ENCODE measurements at places on chromosomes 3 and 15.

- DNase-seq: no peak
These were observed 133.6 kb upstream of the MRPL3 start for GRCh38 chr3:131636266-131636775.

DNA sequence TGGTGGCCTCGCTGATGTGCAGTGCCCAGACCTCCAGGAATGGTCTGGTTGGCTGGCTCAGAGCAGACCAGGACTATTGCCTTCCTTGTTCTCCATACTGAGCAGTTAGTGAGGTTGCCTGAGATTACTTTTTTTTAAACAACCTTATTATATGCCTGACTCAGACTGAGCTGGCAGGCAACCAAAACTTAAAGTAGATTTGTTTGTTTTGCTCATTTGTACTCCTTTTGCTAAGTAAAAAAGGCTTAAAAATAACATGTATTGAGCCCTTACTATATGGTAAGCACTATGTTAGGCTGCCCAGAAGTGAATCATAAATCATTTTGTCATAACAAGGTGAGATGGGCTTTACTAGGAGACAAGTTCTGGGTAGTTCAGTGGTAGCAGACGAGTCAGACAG is 92.4 kb downstream of the GHSR start:
- no peak for DNase-seq

- peak; percentile 3 for DNase-seq
These were observed 10.7 kb upstream of the CNTN6 start for GRCh38 chr3:1082108-1082507.

- no peak for DNase-seq
These were observed 528 bp upstream of the NIT2 start for GRCh38 chr3:100333970-100334487.

GRCh38 chr3:140736863-140737460 is 59.1 kb downstream of the TRIM42 start:
- peak; percentile 15 for DNase-seq

- no peak for DNase-seq
These were observed 25.6 kb downstream of the FAM43A start for GRCh38 chr3:194711286-194711685.

- DNase-seq: no peak
These were observed 10.5 kb downstream of the CDIN1 start for GRCh38 chr15:36589971-36590370.

GRCh38 chr15:99347574-99347973 is 96.3 kb downstream of the LRRC28 start:
- DNase-seq: no peak

DNA sequence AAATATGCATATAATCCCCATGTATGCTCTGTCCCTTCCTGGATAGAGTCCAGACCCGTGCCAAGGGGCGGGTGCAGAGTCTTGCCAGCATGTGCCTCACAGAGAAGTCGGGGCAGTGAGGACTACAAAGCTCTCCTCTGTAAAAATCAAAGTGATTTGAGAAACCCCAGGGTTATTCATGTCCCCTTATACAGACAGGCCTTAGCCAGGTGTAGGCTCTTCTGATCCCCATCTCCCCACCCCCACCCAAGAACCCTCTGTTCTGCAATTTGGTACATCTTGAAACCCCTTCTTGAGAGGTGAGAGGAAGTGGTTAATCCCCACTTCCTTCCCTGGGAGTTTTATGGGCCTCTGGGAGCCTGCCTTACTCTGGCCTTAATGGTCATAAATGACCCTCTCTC is 24.7 kb downstream of the TRIM71 start:
- DNase-seq: peak; percentile 14

DNA sequence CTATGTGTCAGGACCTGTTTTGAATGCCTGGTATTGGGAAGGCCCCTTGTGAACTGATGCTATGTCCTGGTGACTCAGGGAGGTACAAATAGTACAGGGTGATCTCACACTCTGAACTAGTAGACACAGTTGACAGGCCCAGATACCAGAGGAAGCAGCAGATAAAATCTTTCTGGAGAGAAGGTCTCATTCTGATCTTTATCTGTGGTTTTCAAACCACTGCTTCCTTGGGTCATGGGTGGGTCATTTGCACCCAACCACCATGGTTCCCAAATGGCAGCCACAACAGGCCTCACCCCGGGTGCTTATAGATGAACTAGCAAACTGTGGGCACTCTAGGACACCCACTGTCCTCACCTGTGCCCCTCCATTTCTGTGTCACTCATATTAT is 43.4 kb downstream of the PXYLP1 start:
- no peak for DNase-seq

DNA sequence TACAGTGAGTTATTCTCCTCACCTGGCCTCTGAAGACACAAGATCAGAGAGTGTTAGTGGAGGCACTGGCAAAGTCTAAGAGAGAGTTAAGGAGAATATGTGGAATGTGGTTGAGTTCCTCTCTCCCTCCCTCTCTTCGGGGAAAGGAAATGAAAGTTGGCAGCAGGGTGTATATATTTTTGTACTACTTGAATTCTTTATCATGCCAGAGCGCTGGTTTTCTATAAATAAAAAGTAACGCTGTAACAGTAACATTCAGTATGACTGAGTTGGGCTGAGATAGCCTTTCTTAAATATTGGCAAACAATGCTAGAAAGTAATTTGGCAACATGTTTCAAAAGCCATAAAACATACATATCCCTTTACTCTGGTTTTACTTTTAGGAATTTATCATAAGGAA is 77.5 kb upstream of the TNFAIP8L3 start:
- no peak for DNase-seq

- DNase-seq: no peak
These were observed 63.5 kb upstream of the TTC14 start for GRCh38 chr3:180538493-180538892.

GRCh38 chr3:4814305-4814903 is 164.8 kb upstream of the BHLHE40 start:
- no peak for DNase-seq

GRCh38 chr3:143698682-143699303 is 149.5 kb downstream of the SLC9A9 start:
- no peak for DNase-seq

DNA sequence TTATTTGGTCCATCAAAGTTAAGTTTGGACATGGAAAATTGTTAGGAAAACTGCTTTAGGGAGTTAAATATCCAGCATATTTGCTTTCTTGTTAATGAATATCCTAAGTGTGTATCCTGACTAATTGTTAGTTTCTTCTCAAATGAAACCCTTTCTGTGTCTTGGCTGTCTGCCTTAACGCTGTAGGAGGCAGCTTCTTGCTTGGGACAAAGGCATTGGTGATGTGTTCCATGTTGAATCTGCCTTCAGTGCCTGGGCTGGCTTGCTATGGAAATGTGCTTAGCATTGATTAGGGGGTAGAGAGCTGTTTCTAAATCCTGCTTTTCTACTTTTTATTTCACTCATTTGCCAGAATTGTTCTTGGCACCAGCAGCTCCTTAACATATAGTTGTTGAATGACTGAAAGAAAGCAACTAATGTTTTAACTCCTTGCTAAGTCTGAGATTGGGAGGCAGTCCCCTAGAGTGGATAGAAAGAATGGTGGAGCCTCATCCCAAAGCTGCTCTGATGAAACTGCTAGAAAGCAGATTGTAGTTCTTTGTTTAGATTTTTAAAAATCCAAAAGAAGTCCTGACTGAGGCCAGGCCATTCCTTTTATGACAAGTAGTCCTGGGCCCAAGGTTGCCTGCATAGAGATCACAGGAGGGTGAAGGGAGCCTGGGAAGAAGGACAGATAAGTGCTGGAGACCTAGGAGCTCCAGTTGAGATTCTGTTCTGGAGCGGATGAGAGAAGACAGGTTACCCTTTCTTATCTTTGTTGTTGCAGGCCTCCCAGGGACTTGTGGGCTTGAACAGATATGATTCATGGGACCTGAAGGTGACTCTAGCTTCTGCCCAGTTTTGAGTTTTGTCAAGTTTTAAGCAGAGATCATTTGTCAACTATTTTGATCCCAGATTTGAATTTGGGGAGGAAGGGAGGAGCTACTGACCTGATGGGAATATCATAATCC is 39.3 kb downstream of the OXNAD1 start:
- DNase-seq: no peak

DNA sequence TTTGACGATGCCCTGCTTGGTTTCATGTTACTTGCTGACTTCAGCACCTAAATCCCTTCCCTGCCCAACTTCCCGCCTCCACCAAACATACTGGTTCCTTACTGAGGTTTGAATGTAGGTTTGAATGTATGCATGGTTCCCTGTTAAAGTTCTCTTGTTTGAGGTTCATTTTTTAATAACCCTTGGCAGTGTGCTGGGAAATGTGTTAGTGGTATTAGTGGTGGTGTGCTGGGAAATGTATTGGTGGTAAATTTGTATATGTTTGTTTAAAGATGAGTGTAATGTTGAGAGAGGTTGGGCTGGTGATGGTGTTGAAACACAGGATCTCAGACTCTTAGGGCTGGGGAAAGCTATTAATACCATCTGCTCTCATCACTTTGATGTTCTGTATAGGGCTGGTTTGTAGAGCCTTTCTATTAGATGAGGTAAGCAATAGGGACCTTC is 392.7 kb downstream of the PTPRG start:
- DNase-seq: no peak

- peak; percentile 4 for DNase-seq
These were observed 21.8 kb upstream of the POU1F1 start for GRCh38 chr3:87298111-87298718.

GRCh38 chr3:149970716-149971402 is at the start of gene PFN2:
TSS of gene PFN2 (minus strand) at chr3:149970895. CDS start at chr3:149970856, 39 bp downstream.
- DNase-seq: no peak

GRCh38 chr15:89130201-89130600 is 41.9 kb downstream of the ABHD2 start:
- no peak for DNase-seq

DNA sequence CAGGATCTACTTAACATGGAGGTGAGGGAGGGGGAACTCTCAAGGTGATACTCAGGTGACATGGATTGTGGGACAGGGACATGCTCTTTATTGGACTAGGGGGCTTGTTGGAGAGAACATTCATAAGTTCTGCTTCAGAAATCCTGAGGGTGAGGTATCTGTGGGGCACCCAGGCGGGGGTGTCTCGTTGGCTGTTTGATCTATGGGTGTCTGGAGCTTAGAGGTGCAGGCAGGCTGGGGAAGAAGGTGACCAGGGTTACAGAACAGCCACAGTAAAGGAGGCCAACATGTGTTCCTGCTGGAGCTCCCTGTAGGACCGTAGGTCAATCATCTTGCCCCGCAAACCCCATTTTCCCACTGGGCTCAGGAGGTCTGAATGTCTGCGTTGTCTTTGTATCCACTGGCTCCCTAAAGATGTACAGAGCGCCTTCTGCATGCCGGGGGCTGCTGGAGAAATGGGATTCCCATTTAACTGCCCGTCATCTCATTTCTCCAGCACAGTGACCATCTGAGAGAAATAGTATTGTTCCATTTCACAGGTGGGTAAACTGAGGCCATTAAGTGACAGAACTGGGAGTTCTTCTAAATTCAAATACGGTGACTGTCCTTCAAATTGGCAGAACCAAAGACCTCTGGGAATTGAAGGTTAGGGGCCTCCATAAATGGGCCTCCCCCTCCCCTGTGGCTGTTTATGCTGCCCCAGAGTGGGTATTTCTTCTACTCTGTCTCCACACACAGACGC is 40.3 kb upstream of the TSEN2 start:
- no peak for DNase-seq

- DNase-seq: no peak
These were observed 259.2 kb upstream of the TLE3 start for GRCh38 chr15:70356919-70357318.

DNA sequence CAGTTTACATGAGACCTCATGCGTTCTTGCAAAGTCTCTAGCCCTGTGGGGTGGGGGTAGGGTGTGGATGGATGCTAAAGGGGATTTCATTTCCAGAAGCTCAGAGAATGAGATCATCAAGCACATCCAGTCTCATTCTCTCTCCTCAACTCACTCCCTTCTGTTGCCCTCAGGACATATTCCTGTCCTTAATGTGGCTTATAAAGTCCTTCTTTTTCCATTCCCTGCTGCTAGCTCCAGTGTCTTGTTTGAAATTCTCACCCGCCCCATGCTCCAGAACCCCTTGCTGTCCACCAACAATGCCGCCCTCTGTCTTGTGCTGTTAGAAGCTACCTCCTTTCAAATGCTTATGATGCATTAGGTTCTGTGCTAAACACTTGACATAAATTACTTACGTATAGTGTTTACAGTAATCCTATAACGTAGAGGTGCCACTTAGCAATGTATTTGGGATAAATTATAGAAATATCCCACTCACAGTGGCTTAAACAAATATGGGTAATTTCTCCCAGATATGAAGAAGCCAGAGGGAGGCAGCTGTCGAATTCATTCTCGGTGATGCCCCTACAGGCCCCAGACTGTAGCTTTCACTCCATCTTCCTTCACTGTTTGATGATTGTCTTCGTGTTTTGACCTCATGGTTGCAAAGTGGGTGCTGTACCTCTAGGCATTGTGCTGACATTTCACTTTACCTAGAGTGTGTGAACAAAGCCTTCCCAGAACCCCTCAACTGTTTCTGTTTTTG is 273.1 kb upstream of the TBL1XR1 start:
- DNase-seq: no peak

DNA sequence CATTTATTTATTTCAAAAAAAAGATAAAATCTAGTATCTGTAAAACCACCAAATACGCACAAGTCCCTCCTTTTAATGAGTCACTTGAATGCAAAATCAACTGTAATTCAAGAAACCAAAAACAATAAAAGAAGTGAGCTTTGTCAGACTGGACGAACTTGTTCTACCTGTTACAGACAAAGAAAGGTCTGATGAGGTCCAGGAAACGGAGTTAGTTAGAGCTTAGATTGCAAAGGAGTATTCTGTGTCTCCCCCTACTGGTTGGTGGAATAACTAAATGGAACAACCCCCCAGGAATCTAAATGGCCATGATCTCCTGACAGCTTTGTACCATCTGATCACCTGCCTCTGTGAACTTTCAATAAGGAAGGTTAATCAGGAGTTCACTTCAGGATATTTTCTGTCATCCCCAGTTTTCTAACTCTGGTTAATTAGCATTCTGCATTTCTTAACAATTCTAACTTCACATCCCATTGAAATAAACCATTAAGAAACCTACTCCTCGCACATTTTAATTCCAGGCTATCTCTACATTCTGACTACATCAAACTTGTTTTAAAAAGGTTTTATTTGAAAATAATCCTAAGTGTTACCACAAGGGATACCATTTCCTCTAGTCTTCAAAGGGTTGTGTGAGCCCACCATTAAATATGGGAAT is 333.0 kb upstream of the SATB1 start:
- DNase-seq: peak; percentile 87

DNA sequence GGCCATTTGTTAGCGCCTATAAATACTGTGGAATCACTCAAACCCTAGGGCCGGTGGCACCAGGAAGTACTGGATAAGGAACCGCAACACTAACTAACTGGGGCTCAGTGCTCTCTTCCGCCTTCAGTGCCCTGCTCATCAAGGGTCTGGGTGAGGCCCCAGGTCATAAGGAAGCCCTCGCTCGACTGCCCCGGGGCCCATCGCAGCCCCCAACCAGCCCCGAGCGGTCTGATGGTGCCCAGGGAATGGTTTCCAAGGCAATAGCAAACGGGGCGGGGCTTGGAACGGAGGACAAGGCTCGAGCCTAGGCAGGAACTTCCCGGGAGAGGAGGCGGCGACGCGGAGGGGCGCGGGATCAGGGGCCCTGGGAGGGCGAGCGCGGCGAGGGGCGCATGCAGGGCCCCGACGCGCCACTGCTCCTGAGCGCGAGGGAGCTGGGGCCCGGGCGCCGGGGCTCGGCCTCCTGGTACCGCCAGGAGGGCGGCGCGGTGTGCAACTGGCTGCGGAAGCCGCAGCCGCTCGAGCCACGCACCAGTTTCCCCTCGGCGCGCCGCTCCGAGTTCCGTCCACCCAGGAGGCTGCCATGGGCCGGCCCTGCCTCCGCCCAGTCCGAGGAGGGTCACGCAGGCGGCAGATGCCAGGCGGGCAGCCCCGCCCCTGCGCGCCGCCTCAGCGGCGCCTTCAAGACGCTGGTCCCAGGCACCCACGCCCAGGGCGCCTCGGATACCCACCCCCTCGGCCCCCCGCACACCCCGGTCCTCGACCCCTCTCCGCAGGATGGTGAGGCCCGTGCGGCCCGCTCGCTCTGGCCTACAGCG is at the start of gene TTLL3:
Gene TTLL3, plus strand, starts transcription at position 648 of the 818 bp plus-strand sequence. CDS start 400 bp downstream, outside the sequence.
- DNase-seq: no peak

Data from NCI-H1048 (cell line).